Activated effector memory CD4-positive, alpha-beta T cell treated with Interleukin-2 at 50 U/mL for 16 hours (primary cell): ENCODE measurements at places on chromosomes 2 and 18.

DNA sequence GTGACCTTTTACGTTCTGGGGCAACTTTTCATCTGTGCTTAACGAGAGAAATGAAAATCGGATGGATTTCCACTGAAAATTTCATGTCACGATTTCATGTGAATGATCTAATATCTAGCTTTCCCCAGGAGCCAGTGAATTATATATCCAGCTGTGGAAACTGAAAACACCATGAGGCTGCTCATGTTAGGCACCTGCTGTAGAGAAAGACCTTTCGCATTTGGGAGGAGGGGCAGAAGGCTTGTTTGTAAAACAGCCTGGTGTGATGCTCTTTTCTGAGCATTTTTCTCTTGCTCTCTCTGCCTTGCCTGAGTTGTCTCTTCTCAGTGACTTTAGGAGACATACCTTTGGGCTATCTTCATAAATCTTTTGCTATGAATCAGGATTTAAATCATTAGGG lies 84.6 kb upstream of the CYP1B1 start:
- no peak for DNase-seq

GRCh38 chr2:121519153-121519552 lies 11.5 kb upstream of the RNU4ATAC start:
- no peak for DNase-seq

GRCh38 chr2:205216092-205216491 lies 466.2 kb upstream of the NRP2 start:
- no peak for DNase-seq

- no peak for DNase-seq
These were observed 341.6 kb upstream of the VWC2L start for GRCh38 chr2:214069254-214069653.

DNA sequence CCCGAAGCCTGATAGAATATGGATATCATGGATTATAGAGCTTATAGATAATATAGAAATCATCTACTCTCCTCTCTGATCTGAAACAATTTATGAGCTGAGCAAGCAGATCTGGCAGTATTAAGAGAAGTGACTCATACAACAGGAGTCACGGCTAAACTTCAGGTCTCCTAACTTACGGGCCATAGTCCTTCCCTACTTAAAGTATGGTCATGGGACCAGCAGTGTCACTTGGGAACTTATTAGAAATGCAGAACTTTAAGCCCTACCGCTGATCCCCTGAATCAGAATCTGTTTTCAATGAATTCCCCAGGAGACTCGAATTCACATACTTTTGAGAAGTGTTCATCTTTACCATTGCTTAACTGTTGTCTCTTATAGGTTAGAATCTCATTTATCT lies 195.7 kb upstream of the FANCL start:
- DNase-seq: no peak

DNA sequence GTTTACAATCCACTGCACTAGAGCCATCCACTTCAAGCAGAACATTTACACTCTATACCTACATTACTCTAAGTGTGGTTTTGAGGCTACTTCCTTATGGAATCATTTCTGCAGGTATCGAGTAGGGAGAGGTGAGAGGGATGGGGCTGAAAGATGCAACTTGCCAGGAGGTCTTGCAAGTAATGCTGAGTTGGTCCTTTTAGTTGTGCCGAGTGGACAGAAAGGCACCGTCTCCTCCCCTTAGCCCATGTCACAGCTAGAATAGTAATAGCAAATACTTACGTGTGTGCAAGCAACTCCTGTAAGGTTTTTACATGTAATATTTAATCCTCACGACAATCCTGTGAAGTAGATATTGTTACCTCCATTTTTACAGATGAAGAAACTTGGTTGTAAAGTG lies 158.8 kb upstream of the TTC39C start:
- DNase-seq: no peak

DNA sequence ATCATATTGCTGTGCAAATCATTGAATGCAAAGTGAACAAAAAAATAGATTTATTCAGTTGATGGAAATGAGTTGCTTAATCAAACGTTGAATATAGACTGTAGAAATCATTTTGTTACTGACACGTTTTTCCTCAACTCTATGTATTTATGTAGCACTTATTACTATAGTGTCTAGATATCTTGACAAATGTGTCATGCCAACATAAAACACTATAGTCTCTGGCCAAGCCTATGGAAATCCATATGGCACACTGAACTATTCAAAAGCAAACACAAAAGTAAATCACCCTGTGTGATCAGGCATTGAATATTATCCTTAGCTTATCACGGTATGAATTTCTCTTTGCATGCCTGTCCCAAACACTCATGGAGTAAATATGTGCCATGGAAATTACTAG lies 131.3 kb downstream of the ZNF804A start:
- DNase-seq: no peak

GRCh38 chr2:17373741-17374140 lies 144.5 kb downstream of the RAD51AP2 start:
- DNase-seq: no peak

DNA sequence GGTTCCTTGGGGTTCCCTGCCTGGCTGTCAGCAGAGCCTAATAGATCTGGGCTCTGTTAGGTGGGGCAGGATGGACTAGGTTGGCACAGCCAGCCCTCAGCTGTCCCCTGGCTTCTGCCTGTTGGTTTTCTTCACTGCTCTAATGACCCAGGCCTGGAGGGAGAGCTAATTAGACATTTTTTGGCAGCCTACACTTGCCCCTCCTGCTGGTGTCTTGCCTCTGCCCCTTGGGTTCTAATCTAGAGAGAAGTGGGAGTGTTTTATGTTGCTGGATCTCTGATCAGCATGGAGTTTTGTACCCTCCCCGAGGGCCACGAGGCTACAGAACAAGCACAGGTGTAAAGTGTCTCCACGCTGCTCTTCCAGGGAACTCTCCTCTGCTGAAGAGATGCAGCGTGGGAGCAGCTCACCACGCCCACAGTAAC lies 199.4 kb upstream of the RASGRP3 start:
- no peak for DNase-seq

DNA sequence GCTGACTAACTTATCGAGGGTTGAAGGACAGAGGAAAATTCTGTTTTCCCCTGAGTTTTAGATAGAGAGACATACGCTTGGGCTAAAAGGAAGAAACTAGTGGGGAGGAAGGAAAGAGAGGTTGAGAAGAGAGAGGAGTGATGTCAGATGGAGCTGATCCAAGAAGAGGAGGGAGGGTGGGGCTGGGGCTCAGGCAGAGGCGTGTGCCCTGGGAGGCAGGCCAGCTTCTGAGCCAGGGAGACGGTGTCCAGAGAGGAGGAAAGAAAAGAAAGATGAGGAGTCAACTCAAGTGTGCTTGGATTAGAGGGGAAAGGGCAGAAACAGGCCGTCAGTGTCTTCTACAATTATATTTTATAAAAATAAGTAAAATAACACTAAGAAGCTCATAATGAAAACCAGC lies 56.2 kb downstream of the EMILIN2 start:
- no peak for DNase-seq

- DNase-seq: no peak
These were observed 2.4 kb downstream of the MRPL44 start for GRCh38 chr2:223959688-223960087.

DNA sequence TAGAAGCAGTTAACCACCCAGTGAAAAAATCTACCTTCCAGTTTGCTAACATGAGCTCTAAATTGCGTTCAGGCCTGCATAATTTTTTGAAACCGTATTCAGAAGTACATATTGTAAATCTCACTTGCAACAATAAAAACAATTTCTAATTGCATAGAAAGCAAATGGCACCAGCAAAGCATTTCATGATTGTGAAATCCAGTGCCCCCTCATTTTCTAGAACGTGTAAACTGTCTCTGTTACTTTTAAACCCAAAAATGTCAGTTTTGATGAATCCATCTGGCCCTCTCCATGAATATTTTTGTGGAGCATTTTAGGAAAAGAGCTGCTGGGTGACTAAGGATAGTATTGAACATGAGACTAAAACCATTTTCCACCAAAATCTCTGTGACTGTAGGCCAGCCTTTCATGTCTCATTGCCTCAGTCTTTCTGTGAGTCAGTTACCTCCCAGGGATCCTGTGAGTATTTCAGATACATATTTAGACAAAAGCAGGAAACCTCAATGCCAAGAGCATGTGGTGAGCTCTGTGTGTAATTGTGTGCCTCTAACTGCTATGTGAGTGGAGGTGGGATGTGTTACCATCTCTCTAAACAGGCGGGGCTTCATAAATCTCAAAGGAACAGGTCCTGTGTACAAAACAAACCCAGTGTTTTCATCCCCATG lies 477.8 kb upstream of the DCC start:
- DNase-seq: no peak

DNA sequence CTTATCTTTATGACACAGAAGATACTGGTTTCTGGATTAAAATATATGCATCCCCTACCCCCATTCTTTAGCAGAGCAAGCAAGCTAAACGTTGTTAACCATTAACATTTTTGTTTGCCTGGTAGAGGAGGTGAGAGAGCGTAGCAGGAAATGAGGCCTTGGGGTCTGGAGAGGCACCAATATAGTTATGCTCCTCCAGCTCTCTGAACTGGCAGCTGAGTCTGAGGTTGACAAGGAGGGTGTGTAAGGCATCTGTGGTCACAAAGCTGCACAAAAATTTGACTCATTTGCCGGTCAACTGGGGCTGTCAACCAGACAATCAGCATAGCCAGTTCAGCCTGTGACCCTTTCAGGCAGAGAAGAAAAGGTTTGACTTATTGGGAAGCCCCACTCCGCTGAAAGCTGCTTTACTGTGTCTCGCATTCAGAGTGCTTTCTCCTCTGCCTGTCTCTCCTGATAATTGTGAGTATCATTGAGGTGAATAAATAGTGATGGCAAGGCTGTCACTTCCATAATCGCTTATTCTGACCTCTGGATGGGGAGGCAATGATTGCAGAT lies 647.5 kb upstream of the SETBP1 start:
- no peak for DNase-seq

- DNase-seq: no peak
These were observed 315.6 kb downstream of the INSIG2 start for GRCh38 chr2:118403658-118404451.

DNA sequence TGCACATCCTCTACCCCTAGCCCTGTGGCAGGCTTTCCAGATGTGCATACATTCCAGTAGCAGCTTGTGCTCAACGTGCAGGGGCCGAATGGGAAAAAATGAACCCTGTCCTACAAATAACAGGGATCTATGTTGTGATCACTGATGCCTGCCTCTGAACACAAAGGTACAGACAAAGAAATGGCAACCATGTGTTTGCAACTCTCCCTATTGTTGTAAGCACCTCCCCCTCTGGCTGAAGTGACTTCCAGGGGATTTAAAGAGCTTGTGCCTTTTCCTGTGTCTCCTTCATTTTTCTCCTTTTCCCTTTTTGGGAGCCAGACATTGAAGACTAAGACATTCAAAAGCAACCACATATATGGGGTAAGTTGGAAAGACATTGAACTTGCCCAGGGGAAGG lies 21.6 kb downstream of the ARHGAP25 start:
- DNase-seq: no peak

GRCh38 chr18:29969876-29970275 lies 1072.7 kb downstream of the DSC3 start:
- no peak for DNase-seq

GRCh38 chr2:198383392-198383791 lies 579.0 kb downstream of the PLCL1 start:
- DNase-seq: no peak

- no peak for DNase-seq
These were observed 29.0 kb downstream of the UGP2 start for GRCh38 chr2:63870679-63871078.

GRCh38 chr2:160505256-160505655 lies 11.6 kb upstream of the RBMS1 start:
- DNase-seq: no peak

GRCh38 chr2:12556762-12557161 lies 160.0 kb upstream of the TRIB2 start:
- peak; percentile 13 for DNase-seq

DNA sequence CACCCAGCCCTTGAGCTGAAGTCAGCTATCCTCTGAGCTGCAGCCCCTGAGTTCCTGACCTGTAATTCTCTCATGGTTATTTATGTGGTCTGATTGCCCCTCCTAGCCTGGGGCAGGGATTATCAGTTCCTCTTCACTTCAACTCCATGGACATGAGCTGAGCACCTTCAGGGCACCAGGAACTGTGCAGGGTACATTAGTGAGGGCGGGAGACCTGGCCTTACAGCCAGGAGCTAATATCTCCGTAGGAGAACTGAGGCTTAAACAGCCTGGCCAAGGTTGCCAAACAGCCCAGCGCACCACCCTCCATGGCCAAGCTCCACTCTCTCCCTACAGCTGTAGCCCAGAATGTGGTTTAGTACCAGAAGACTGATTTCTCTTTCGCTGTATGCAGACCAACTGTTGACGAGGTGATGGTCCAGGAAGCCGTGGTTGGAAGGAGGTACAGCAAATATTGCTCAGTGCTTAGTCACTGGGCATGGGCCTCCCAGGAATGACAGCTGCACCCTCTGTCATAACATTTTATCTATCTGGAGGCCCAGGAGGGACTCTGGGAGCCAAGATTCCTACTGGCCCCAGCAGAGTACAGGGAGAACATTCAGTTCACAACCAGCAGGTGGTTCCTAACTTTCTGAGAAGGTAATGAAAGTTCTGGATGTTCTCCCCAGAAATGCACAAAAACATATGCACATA lies 228.7 kb upstream of the SIX2 start:
- DNase-seq: no peak

DNA sequence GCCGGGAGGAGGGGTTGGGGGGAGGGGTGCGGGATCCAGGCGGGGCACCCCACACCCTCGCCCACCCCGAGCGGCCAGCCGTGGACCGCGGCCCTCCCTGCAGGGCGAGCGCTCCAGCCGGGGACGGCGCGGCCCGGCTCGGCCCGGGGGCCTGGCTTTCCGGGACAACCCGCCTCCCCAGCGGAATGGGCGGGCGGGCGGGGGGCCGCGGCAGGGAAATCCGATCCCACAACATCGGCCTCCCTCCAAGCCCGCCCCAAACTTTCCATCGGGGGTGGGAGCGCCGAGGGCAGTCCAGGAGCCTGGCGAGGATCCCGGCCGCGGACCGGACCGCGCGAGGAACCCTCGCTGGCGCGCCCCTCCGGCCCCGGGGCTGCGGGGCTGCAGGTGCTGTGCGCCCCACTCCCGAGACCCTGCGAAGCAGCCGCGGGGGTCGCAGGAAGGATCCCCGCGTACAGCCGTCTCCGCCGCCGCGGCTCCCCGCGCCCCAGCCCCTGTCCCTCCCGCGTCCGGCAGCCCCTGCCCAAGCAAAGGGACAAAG lies 529 bp downstream of the SEMA4C start:
- no peak for DNase-seq

- DNase-seq: no peak
These were observed 84.9 kb downstream of the DGKD start for GRCh38 chr2:233439191-233439590.

- no peak for DNase-seq
These were observed 61.8 kb downstream of the EFEMP1 start for GRCh38 chr2:55861733-55862132.

GRCh38 chr2:142140434-142140845 lies 9.6 kb upstream of the LRP1B start:
- DNase-seq: no peak

GRCh38 chr2:105872830-105873229 lies 128.1 kb downstream of the NCK2 start:
- DNase-seq: no peak

- no peak for DNase-seq
These were observed 46.7 kb upstream of the ITGA6 start for GRCh38 chr2:172380436-172381274.
